ENCODE measurements at places on chromosomes 2 and 18.

DNA sequence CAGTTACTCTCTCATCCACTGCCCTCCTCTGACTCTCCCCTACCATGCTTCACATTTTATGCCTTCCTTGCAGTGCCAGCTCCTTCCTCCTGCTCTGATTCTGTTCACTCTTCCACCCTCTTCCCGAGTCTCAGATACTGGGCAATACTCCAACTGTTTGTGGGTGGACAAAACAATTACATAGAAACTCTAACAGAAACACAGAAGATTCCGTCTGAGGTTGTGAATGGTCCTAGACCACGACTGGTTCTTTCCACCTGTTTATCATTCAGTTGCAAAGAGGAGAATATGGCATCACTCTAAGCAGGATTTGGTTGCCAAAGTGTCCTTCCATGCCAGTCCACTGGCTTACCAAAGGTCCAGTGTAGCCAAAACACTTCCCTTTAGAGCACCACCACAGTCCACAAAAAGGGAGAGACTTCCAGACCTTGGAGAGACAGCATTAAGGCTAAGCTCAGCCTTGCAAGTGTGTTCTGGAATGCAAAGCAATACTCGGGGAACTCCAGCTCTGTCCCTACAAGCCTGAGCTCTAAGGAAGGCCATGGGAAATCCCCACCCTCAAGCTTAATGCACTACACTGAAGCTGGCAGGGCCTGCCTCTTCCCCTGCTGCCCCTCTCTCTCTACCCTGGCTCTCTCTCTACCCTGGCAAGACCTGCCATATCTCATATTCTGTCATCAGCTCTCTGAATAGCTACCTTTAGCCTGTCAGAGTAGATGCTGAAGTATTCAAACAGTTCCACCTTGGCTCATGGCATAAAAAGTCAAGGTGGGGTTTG is 33.6 kb upstream of the RND3 start:
- no peak for DNase-seq

GRCh38 chr2:10912796-10913455 is 1.2 kb downstream of the KCNF1 start:
- no peak for DNase-seq

DNA sequence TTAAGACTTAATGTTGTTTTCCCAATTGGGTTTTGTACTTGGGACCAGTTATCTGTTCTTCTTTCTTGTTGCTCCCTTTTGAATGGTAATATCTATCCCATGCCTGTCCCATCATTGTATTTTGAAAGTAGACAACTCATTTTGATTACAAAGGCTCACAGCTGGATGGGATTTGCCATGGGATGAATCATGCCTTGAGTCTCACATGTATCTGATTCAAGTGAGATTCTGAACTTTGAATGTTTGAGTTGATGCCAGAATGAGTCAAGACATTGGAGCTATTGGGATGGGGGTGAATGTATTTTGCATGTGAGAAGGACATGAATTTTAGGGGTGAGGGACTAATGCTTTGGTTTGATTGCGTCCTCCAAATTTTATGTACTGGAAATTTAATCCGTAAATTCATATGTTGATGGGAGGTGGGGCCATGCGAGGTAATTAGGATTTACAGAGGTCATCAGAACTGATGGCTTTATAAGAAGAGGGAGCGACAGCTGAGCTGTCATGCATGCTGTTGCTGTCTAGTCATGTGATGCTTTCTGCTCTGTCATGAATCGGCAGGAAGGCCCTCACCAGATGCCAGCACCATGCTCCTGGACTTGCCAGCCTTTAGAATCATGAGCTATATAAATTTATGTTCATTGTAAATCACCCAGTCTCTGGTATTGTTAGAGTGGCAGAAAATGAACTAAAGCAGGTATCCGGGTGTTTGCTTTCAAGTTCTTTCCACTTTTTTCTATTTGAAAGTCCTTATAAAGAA is 741.3 kb upstream of the RAB6C start:
- no peak for DNase-seq

- no peak for DNase-seq
These were observed 156.7 kb downstream of the EXOC6B start for GRCh38 chr2:72669121-72669520.

- DNase-seq = no peak
These were observed 180.0 kb upstream of the CCDC150 start for GRCh38 chr2:196459539-196459938.

DNA sequence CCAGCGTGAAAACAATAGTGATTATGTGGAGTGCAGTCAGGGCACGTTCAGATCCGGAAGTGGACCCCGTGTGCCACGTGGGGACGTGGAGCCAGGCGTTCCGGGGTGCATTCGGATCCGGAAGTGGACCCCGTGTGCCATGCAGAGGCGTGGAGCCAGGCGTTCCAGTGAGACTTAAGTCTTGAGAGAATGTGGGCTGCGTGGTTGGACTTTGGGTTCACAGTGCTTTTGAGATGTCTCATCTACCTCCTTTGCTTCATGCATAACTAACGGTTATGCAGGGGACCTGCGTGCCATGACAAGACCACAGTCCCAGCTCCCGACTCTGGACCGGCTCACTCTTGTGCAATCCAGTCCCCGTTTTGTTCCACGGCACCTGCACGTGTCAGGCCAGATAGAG is 28.8 kb downstream of the CTDP1 start:
- DNase-seq = no peak

DNA sequence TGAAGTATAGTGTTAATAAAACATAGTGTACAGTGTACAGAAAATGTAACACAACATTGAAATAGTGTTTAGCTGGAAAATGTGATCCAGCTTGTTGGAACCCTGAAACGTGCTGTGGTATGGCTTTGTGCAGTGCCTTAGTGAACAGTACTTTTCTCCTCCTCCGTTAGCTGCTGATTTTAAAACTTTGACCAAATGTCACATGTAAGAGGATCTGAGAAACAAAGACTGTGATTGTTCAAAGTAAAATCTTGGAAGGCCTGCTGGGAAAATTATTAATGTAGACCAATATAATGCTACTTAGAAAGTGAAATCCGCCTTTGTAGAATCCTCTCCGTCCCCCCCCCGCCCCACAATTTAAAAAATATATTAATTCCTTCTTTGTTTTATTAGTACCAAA is 911 bp upstream of the KCNJ13 start:
- no peak for DNase-seq

DNA sequence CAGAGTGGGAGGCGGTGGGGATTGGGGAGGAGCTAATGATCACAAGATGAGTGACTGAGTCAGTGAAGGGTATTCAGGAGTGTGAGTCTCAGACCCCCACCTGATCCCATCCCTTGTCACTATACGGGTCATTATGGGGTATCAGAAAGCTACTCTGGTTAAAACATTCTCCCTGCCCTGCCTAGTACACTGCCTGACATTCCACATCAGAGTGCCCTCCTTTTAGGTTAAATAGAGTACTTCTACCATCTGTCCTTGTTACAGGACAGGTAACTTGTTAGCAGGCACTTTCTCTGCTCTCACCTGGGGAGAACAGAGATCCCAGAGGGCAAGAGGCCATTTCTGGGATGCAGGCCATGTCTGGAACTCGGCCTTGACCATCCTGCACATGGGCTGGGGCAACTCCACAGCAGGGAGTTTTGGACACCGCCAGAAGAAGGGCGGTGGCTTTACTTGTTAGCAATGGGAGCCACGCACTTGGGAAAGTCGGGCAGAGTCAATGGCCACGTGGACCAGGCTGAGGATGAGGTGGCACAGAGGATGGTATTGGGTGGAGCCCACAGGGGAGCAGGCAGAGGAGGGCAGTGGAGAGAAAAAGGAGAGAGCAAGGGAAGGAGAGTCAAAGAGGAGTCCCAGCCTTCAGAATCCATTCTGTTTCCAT is 98.5 kb downstream of the CELF4 start:
- DNase-seq = no peak

DNA sequence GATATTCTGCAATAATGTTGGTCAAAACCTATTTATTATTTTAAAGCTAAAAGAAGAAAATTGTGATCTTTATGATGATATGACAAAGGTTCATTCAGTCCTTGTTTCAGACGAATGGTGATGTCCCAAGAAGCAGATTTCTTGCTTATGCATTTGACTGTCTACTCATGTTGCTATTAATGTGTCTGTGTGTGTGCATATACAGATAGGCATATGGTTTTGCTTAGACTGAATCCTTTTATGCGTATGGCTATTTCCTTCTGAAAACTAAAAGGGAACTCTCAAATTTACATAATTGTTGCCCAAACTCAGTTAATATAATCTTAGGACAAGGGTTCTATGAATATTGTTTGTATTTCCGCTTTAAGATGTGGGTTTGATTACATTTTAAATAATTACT is 632.3 kb upstream of the SETBP1 start:
- DNase-seq = no peak

DNA sequence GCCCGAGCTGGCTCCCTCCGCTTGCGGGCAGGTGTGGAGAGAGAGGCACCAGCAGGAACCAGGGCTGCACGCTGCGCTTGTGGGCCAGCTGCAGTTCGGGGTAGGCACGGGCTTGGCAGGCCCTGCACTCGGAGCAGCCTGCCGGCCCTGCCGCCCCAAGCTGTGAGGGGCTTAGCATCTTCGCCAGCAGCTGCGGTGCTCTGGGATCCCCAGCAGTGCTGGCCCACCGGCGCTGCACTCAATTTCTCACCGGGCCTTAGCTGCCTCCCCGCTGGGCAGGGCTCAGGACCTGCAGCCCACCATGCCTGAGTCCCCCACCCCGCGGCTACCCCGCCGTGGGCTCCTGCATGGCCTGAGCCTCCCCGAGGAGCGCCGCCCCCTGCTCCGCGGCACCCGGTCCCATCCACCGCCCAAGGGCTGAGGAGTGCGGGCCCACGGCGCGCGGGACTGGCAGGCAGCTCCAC is 434.4 kb upstream of the RGPD4 start:
- DNase-seq = no peak

GRCh38 chr2:226524381-226524843 is 275.2 kb downstream of the IRS1 start:
- DNase-seq = no peak

DNA sequence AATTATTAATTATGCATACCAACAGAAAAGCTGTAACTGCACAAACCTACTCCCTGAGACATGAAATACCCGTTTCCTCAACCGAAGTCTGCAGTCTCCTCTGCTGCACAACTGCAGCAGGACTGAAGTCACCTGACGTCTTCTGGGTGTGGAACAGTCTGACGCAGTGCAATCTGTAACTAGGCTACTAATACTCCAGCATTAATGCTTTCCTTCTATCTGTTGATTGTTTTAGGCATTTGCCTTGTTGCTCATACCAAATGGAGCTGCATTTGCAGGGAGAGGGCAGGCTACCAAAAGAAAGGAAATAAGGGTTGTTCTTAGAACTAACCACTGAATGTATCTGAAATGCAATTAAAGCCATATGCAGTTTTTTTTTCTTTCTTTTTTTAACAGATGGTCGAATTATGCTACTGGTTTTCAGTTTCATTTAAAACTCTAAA is 40.1 kb downstream of the RTN4 start:
- DNase-seq = peak; percentile 91

GRCh38 chr2:239275044-239275685 is 125.7 kb downstream of the HDAC4 start:
- peak; percentile 61 for DNase-seq

DNA sequence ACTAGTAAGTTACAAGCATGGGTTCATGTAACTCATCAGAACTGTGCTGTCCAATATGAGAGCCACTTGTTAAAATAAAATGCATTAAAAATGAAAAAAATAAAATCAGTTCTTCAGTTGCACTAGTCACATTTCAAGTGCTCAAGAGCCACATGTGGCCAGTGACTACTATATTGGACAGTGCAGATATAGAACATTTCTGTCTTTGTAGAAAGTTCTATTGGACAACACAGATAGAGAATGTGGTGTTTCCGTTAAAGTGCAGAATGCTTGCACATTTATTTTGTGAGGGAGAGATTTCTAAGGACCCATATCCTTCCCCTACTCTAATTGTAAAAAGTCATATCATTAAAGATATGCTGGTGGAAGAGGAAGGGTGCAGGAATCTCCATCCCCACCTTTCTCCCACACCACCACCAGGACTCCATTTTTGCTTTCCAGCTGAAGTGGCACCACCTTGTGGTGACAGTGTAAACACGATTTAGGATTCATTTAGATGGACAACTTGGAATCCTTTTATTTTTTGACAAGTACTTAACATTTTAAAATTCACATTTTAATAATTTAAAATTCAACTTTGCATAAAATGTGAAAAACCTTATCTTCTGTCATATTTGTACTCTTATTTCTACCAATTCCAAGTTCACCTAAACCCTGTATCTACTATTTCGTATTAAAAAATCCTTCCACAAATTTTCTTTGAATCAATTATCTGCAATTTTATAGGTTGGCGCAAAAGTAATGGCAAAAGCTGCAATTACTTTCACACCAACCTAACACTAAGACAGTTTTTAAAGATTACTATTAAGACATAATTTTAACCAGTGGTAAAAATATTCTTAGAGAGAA is 9.4 kb upstream of the CD302 start:
- peak; percentile 68 for DNase-seq

GRCh38 chr2:190357600-190357999 is 14.2 kb downstream of the INPP1 start:
- no peak for DNase-seq

- DNase-seq = no peak
These were observed 1459.8 kb upstream of the ACVR2A start for GRCh38 chr2:146385031-146385430.

DNA sequence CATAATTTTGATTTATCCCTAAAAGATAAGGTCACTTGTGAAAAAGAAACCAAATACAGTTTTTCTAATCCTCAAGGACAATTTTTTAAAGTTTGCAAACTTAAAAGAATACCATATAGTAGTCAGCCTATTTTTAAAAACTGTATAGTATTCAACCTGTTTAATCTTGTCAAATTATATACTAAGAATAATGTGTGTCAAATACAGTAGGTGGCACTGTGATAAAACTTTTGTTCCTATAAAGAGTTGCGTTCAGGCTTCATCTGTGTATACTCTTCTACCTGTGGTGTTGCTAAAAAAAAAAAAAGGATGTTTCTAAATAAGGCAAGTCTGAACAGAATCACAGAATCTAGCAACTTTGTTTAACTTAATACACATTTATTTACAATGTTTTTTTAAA is 68.6 kb downstream of the CCDC138 start:
- DNase-seq = peak; percentile 8

GRCh38 chr18:48990481-48991318 is 39.9 kb upstream of the SMAD7 start:
- no peak for DNase-seq

- DNase-seq = no peak
These were observed 12.7 kb upstream of the DUSP2 start for GRCh38 chr2:96157649-96158553.
